ENCODE measurements at places on chromosomes 7 and 10. TPM values are rescaled to one million over a fixed set of nuclear protein-coding genes. Genes with fewer than 3 reads are reported as not detected.

PON1 gene
- 0.12 TPM for polyA plus RNA-seq

SPDYE8 gene
- polyA plus RNA-seq = not detected

JAKMIP3 gene
- polyA plus RNA-seq = 0.45 TPM

GBX1 gene
- not detected for polyA plus RNA-seq

FAM25G gene
- not detected for polyA plus RNA-seq

LSM8 gene
- 23.3 TPM for polyA plus RNA-seq

FAM24A gene
- not detected for polyA plus RNA-seq

CFAP69 gene
- 2.5 TPM for polyA plus RNA-seq

PRR15 gene
- polyA plus RNA-seq = 3.3 TPM

FEZF1 gene
- polyA plus RNA-seq = not detected

Data from adipose tissue (tissue), 3 donors.